ENCODE measurements at places on chromosomes 16 and 17.

- DNase-seq, result no peak
Measured at GRCh38 chr17:77756028-77756427, 202.5 kb upstream of the TNRC6C start.

DNA sequence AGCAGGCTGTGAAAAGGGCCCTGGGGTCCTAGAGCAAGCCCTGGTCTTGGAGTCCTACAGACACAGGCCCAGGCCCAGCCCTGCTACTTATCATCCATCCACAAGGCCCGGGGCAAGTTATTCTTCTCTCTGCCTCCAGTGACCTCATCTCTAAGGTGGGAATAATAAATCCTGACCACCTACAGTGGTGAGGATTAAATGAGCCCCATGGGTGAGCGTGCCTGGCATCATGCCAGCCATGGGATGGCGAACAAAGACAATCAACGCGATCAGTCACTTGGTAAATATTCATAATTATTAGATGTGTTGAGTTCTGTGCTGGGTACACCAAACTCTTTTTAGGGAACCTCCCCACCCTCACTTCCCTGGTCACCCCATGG, 5.5 kb downstream of the KRT15 start:
- no peak for DNase-seq

DNA sequence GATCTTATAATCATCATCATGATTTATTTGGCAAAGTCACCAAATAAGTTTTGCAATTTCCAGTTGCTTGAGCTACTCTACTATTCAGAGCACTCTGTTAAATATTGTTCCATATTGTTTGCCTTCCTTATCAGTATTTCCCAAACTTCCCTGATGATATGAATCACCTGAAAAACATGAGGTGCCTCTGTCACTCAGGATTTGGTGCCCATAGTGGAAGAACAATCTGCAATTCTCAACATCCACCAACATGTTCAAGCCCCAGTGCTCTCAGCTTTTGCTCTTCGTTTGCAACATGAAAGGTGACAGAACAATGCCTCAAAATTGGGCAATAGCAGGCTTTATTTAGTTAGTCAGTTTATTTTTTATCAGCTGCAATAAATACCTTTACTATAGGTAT, 28.6 kb upstream of the WSB1 start:
- DNase-seq, result no peak

DNA sequence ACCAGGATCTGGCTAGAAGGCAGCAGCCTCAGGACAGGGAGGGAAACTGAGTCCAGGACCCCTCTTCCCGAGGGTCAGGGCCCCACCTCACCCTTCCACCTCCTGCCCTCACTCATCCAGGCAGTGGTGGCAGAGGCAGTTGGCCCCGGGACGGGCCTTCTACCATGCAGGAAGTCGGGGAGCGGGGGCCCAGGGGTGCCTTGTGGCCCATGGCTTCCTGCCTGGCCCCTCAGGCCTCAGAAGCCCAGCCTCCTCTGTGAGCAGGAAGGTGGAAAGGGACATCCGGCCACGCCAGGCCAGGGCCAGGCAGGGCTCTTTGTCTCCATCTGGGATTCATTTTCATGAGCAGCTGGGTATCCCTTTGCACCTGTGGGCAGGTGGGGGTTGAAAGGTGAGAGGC, 58.5 kb downstream of the BAHCC1 start:
- no peak for DNase-seq

DNA sequence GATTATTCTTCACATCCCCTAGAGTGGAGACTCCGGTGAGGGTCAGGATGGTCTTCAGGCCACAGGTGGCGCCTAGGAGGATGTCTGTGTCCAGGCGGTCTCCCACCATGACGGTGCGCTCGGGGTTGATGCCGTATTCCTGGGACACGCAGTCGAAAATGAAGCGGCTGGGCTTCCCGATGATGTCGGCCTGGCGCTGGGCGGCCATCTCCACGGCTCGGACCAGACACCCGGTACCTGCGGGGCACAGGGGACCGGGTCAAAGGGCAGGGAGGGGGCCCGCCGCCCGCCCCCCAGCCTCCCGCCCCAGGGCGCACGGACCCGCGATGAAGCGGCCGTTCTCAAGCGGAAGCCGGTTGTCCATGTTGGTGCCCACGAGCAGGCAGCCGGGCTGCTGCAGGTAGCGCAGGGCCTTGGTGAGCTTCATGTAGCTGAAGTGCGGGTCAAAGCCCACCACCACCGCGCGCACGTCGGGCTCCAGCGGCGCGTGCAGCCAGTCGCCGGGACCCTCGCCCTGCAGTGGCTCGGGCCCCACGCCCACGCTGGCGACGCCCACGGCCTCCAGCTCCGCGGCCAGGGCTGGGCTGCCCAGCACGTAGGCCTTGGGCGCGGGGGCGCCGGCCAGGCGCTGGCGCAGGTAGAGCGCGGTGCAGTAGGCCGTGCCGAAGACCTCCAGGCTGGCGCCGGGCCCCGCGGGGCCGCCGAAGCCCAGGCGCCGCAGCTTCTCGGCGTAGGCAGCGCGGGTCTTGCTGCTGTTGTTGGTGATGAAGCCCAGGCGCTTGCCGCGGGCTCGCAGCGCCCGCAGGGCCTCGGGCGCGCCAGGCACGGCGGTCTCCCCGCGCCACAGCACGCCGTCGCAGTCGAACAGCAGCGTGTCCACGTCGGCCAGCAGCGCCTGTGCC, 572 bp downstream of the PGP start:
- DNase-seq, result no peak

DNA sequence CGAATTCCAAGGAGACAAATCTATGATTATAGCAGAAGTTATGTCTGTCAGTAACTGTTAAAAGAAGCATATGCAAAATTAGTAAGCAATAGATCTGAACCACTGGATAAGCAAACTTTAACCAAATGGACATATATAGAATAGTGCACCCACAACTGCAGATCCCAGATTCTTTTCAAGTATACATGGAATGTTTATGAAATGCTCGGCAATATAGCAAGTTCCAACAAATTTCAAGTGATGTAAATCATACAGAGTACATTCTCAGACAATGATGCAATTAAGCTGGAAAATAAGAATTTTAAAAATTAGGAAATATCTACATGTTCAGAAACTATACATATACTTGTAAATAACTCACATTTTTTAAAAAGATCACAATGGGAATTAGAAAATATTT, 8.4 kb upstream of the HELZ start:
- DNase-seq, result no peak

GRCh38 chr17:62765351-62765750, 42.8 kb downstream of the MARCHF10 start:
- no peak for DNase-seq

DNA sequence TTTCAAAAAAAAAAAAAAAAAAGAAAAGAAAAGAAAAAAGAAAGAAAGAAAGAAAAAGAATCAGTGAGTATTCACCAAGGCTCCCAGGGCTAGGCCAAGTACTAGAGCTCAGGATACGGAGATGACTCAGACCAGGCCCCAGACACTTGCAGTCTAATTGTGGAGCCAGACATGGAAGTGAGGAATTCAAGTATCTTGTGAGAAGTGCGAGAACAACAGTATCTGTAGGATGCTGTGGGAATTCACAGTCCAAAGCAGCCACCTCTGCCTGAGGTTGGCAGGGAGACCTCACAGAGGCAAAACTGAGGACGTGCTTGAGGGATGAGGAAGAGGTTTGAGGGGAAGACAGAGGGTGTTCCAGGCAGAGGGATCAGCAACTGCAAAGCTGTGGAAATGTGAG, 14.0 kb upstream of the ALDOA start:
- DNase-seq, result no peak

DNA sequence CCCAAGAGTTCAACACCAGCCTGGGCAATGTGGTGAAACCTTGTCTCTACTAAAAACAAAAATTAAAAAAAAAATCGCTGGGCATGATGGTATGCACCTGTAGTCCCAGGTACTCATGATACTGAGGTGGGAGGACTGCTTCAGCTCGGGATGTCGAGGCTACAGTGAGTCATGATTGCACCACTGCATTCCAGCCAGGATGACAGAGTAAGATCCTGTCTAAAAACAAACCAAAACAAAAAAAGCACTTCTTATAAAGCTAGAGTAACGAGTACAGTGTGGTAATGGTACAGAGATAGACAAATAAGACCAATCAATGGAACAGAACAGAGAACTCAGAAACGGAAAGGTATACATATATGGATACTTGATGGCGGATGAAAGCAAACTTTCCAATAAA, 4.4 kb downstream of the NSMCE1 start:
- no peak for DNase-seq

DNA sequence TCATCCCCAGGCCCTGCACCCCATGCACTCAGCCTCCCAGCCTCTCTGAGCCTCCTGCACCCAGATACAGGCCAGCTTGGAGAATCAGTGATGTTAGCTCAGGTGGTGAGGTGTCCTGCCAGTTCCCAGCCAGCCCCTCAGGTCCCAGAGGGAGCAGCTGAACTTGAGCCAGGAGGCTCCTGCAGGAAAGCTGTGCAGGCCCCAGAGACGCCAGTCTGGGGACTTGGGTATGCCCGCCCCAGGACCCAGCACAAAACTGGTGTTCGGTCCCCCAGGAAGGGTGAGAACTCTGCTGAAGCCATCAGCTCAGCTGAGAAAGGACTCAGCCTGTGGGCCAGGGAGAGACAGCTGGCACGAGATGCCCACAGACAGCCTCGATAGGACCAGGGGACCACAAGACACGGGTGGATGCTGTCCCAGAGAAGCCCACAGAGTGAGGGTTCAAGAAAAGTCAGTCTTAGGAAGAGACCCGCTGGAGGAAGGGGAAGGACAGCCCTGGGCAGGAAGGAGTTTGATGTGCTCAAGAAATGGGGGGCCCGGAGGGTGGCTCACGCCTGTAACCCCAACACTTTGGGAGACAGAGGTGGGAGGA, 11.0 kb downstream of the ENDOV start:
- no peak for DNase-seq

- DNase-seq, result no peak
Measured at GRCh38 chr16:813204-813915, 12.8 kb upstream of the GNG13 start.

GRCh38 chr16:7315813-7316212, 16.8 kb upstream of the RBFOX1 start:
- no peak for DNase-seq

DNA sequence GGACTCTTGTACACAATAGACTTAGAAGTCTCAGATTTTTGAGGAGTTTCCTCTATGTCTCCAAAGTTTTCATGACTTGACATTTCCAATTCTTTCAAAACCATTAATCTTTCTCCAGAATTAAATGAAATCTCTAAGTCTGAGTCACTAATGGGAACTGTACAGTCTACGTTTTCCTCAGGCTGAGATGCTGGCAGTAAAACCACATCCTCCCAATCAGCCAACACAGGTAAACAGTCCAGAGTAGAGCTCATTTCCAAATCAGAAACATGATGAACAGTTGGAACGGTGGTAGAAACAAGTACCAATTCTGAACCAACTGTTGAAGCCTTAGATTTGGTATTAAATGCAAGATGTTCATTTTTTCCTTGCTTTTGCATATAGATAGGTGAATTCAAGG, 7.9 kb downstream of the ERI2 start:
- no peak for DNase-seq

DNA sequence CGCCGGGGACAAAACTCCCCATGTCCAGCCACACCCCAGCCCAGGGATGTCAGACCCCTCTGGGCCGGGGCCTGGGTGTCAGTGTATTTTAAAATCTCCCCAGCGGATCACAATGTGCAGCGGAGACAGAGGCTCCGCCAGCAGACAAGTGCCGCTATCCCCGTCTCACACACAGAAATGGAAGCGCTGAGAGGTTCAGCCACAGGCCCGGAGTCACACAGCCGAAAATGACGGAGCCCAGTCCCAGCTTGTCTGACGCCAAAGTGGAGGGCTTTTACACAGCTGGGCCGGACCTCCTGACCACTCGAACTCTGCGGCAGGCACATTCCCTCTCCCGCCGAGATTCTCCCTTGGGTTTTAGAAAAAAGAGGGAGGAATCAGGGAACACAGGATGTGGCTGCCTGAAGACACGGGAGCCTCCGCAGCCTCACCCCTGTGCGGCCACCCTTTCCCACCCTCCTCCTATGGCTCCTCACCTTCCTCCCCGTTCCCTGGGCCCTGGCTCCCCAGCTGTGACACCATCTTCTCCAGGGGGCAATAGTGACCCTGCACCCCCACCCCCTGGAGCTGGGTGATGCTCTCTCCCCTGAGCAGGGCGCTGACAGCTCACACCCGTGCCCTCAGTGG, 6.8 kb upstream of the OSGIN1 start:
- DNase-seq, result no peak

- DNase-seq, result no peak
Measured at GRCh38 chr17:6928193-6928592, 67.7 kb upstream of the ALOX12 start.

DNA sequence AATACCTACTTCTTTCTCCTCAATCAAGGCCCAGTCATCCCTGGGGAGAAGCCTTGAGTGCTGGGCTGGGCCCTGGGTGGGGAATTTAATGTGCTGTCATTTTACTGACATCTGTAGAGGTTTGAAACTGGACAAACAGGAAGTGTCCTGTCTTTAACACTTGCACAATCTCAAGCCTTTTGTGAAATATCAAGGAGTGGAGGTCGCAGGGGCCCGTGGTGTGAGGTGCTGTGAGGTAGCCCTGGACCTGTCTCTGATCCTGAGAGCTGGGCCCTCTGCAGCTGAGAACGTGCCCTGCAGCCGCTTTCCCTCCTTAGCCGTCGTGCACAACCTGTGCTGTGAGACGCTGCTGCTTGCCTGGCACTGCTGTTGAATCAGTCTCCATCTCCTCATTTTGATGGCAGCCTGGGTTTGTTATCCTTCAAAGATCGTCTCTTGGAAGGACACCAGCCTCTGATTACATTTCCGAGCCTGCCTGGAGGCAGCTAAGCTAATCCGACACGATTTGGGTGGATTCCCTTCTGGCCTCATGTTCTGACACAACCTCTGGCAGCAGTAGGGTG, 29.9 kb downstream of the SMARCE1 start:
- peak; percentile 48 for DNase-seq

- no peak for DNase-seq
Measured at GRCh38 chr16:27285676-27286196, 17.2 kb upstream of the NSMCE1 start.

GRCh38 chr16:19114359-19115147, 789 bp downstream of the ITPRIPL2 start:
- no peak for DNase-seq

GRCh38 chr17:46056800-46057304, 57.8 kb downstream of the STH start:
- no peak for DNase-seq

DNA sequence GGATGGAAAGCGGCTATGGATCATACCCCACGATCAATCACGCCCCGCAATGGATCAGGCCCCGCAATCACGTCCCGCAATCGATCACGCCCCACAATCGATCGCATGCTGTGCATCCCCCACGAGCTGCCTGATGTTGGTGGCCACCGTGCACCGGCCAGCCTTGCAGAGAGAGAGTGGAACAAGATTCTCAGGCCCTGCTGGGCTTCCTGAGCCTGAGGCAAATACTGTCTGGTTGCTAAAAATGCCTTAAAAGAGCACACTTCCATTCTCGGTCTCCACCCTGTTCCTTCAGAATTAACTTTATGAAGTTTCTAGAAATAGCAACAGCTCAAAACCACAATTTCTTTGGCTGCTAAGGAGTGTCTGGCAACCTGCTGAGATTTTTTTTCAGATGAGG, 81.5 kb downstream of the VPS53 start:
- no peak for DNase-seq

DNA sequence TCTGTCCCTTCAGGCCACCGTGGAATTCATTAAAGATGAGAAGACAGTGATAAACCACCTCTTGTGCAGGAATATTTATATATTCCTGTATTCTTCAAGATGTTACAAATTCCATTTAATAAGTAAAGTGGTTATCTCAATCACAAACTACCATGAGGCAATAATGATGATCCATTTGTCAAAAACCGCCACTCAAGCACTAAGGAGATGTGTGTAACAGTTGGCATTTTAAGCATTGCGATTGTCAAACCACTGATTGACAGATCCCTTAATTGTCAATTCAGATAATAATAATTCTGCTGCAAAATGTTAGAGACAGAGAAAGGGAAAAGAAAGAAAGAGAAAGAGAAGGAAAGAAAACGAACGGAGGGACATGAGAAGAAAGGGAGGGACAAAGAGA, 476.1 kb upstream of the RBFOX1 start:
- DNase-seq, result no peak
